ENCODE measurements at places on chromosomes 11 and 22.

DNA sequence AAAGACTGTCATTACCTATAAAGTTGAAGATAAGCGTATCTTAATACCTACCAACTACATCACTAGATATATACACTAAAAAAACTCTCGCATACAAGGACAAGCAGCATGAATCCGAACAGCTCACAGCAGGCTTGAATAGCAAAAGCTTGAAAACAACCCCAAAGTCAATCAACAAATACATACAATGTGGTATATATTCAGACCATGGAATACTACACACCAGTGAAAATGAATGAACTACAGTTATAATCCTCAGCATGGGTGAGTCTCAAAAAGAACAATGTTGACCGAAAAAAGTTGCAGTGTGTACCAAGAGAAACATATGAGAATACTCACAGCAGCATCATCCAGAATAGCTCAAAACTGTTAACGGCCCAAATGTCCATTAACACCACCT lies 25.2 kb downstream of the USP28 start:
- DNase-seq, result no peak

- DNase-seq, result no peak
Measured at GRCh38 chr22:44344407-44344806, 31.7 kb upstream of the SHISAL1 start.

GRCh38 chr11:6862961-6863360 lies at the start of gene OR10A2:
Gene OR10A2 (plus strand): TSS chr11:6863057. CDS start chr11:6869755, 6,698 bp downstream.
- no peak for DNase-seq

- no peak for DNase-seq
Measured at GRCh38 chr11:72703267-72704008, 29.2 kb upstream of the PDE2A start.

DNA sequence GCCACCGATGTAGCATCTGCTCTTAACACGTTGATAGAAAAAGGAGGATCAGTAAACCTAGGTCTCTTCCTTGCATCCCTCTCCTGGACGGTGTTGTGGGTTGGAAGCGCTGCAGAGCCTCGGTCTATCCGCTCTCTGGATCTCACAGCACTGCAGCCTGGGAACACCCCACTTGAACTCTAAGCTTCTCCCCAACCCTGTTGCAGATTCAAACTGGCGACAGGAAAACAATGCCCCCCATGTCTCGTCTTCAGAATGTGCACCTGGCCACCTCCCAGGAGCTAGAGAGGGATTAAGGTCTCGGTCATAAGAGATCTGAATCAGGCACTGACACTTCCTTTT lies 454 bp downstream of the TMEM218 start:
- DNase-seq, result no peak

DNA sequence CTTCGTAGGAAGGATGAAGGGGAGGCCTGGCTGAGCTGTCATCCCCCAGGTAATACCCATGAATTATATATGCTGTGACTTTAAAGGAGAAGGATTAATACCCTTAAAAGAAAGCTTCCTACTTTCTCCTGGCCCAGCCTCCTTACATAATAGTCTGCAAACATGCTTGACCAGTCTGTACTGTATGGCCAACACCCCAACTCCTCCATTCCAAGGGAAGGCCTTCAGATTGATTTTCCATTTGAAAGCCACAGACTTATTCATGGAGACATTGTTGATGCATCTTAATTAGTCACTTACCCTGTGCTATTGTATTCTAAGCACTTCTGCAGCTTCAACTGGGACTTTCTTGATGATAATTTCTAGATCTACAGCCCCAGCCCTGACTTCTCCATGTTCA lies 2.0 kb downstream of the PAAF1 start:
- DNase-seq, result no peak

DNA sequence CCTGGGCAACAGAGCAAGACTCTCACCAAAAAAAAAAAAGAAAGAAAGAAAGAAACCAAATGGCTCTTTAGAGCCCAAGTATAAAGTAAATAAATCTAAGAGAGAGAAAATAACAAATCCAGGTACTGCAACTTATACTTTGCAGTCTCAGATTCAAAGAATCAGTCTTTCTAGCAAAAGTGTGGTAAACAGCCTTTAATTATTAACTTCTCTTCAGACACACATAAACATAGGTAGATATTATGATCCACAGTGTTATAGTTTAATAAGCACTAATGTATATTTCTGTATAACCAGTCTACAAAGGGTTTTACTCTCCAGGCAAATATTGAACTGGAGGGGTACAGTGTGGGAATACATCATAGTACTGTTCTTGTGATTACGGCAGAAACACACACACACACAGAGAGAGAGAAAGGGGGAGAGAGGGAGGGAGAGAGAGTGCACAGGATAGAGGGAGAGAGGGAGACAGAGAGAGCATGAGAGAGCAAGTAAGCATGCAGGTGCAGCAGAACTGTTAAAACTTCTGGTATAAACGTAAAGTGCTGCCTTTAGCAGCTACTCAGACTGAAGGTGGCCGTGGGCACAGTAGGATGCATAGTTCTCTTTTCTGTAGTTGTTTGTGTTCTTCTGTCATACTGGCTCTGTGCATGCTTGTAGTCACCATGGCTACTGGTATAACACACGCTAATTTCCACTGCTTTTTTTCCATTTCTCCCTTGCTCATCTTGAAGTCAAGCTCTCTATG lies 32.3 kb downstream of the MTMR2 start:
- no peak for DNase-seq

- DNase-seq, result no peak
Measured at GRCh38 chr22:23685205-23685784, 5.5 kb upstream of the RGL4 start.

DNA sequence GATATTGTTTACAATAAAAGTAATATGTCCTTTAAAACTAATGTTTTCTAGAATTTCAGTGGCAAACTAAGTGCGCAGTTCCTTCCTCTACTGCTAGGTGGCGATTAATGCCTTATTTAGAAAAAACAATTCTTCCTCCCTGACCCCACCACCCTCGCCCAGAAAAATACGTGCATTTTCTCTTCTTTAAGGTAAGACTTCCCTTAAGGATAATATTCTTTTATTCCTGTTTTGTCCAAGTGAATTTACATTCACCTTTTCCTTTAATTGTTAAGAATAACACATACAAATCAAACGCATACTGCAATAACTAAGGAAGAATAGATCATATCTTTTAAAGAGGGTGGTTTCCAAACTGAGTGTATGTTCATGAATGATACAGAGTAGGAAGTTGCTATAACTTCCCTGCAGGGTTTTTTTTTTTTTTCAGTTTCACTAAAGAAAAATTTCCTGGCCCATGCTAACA lies 17.0 kb upstream of the PSMA1 start:
- DNase-seq, result peak; percentile 68

DNA sequence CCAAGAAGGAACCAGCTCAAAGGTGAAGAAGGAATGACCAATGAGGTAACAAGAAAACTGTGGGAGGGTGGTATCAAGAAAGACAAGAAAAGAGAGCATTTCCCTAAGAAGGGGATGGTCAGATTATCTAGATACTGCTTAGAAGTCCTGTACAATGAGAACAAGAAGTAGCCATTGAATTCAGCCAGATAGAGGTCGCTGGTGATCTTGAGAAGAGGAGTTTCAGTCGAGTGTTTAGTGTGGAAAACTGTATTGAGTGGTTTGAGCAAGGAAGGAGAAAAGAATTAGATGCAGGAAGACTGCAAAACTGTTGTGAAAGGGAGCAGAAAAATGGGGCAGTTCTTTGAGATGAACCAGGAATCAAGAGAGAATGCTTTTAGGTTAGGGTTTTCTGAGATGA lies 74.6 kb upstream of the FAT3 start:
- no peak for DNase-seq

GRCh38 chr22:44025171-44026065 lies 1.3 kb downstream of the PARVB start:
- peak; percentile 26 for DNase-seq

DNA sequence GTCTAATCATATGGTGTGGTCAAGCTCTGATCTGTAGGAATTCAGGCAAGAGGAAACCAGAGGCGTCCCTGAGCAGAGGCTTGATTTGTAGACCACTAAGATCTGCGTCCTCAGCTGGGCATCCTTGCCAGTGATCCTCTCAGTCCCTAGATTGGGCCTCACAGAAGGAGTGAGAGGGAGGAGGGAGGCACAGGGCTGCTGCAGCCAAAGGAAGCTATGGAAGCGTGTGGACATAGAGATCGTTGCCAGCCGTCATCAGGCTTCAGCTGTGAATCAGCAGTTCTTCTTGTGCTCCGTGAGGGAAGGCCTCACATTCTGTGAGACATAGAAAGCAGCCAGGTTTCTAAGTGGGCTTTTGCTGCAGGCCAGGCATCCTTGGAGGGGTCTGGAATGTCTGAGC lies 254.6 kb upstream of the KIRREL3 start:
- DNase-seq, result no peak

GRCh38 chr22:43777286-43777685 lies 34.8 kb downstream of the EFCAB6 start:
- no peak for DNase-seq

DNA sequence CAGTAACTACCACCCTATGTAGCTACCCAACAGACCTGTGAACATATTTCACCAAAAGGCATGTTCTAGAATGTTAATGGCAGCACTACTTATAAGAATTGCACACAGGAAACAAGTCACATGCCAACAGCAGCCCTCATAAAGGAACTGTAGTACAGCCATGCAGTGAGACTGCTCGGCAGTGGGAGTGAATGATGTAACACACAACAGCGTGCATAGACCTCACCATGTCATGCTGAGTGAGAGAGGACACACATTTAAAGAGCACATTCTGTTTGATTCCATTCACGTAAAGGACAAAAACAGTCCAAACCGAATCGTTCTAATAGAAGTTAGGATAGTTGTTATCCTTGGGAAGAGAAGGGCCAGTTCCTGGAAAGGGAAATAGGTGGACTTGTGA lies 27.2 kb upstream of the KIRREL3 start:
- no peak for DNase-seq
